ENCODE measurements at places on chromosomes 5 and 9.
A peak's percentile ranks its signal among the peaks of the same experiment; 100 is the strongest.

GRCh38 chr9:36865731-36866635 is 168.1 kb downstream of the PAX5 start:
- DNase-seq, result no peak

GRCh38 chr9:89812556-89813181 is 207.9 kb downstream of the GADD45G start:
- DNase-seq, result no peak

GRCh38 chr5:142053426-142054151 is 40.8 kb upstream of the GNPDA1 start:
- DNase-seq, result peak; percentile 45

DNA sequence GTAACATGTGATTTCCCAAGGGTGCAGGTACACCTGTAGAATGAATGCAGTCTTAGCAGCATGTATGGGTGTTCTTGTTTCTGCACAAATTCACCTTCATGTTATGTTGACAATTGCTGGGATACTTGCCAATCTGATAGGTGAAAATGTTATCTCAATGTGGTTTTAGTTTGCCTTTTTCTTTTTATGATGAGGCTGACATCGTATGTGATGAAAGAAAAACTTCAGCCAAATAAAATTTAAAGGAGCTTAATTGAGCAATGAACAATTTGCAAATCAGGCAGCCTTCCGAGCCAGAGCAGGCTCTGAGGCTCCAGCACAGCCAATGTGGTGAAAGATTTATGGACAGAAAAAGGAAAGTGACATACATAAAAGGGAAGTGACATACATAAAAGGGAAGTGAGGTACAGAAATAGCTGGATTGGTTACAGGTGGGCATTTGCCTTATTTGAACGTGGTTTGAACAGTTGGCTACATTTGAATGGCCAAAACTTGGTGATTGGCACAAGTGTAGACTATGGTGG is 10.5 kb downstream of the TAL2 start:
- no peak for DNase-seq

GRCh38 chr9:72691671-72692070 is 170.3 kb downstream of the TMC1 start:
- no peak for DNase-seq

DNA sequence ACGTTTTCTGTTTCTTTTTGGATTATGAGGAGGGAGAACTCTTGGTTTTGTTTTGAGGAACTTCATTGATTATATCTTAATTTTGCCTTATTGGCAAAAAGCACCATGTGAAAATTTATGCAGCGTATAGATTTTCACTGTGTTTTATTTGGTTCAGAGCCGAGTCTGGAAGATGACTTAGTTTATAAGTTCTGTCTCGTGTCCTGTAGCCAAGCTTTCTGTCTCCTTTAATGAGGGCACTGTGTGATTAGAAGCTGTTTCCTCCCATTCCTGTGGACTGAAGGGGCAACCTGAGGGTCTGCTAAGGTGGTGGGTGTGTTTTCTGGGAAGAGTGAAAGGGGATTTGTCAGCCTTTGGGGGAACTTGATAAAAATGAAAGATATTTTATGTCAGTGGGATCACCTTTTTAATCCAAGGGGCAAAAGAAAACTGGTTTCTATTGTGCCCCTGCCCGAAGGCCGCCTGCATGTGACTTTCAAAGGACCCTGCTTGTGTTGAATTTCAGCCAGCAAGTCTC is 262.1 kb downstream of the FANCC start:
- no peak for DNase-seq

GRCh38 chr5:150428106-150428876 is 15.6 kb upstream of the CD74 start:
- no peak for DNase-seq

GRCh38 chr5:83474161-83474796 is 2.7 kb downstream of the VCAN start:
- peak; percentile 64 for DNase-seq

DNA sequence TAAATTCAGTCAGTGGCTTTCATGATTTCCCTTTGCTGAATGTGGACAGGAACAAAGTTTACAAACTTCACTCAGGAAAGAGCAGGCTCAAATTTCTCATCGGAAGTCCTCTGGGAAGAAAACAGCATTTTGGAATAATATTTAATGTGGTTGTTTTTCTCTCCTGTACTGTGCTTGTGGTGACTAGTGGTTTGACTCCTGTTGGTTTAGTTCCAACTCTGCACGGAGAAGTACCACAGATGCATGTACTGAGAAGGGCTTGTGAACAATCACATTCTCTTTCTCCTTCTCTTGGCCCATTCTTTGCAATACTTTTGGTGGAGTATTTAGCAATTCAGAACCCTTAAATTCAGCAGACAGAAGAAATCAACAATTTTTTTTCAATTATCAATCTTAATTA is 13.3 kb downstream of the MPDZ start:
- DNase-seq, result no peak

DNA sequence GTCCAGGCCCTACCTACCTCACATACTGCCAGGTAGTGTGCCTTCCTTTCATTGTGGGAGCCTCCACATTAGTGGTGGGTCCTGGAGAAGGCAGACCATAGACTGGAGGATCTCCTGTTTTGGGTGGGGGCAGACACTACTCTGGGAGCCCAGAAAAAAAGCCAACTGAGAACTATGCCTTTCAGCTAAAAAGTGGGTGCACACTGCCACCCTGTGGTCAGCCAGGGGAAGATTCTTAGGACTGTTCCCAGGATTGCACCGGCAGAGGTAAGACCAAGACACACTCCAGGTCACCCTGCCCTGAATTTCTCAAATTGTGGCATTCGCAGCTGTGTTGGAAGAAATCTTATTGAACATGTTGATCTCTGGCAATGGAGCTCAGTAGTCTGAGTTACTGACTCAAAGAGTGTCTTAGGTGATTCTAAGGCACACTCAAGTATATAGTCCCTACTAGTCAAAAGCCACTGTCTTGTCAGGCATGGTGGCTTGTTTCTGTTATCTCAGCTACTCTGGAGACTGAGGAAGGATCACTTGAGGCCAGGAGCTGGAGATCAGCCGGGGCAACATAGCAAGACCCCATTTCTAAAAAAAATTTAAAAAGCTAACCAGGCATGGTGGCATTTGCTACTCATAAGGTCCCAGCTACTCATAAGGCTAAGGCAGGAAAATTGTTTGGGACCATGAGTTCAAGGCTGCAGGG is 3.6 kb downstream of the SIGMAR1 start:
- DNase-seq, result peak; percentile 83

DNA sequence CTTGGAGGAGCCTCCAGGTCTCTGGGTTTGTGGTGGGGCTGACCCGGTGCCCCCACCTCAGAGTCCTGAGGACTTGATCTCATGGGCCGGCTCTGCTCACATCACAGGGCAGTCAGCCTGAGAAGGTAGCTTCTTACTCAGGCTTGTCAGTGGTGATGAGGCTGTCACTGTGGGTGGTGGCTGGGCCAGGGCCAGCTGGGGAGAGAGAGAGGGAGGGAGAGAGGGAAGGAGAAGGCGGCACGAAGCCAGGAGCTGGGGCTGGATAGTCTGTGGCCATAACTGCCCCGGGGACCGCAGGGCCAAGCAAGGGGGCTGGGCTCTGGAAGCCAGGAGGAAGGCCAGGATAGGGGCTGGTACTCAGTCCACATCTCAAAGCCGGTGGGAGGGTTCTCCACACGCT is 6.5 kb downstream of the NTNG2 start:
- no peak for DNase-seq

DNA sequence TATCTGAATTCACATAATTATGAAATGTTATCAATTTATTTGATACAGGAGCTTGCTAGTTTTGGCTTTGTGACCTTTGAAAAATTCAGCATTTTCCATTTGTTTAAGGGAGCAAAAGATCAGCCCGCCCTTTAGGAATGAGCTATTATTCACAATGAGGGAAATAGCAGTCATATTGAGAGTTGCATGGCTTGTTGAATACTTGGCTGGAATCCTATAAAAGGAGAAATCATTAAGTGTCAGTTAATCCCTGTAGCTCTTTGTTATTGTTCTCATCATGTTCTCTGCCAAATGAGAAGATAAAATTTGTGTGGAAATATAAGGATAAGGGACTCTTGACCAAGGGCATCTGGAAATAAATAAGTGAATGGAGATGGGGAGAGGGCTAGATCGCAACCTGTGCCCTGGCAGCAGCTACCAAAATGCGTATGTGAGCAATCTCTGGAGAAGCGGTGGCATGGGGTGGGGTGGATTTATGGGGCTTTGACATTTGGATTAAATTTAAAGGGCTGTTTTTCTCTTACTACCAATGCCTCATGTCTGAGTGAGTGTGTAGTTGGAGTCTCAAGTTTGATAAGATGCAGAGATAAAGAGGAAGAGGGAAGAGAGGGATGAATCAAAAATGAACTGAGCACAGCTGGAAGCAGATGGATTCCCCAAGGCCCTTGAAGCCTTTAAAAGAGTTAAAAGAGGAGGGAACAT is 237.6 kb downstream of the NNT start:
- DNase-seq, result no peak

DNA sequence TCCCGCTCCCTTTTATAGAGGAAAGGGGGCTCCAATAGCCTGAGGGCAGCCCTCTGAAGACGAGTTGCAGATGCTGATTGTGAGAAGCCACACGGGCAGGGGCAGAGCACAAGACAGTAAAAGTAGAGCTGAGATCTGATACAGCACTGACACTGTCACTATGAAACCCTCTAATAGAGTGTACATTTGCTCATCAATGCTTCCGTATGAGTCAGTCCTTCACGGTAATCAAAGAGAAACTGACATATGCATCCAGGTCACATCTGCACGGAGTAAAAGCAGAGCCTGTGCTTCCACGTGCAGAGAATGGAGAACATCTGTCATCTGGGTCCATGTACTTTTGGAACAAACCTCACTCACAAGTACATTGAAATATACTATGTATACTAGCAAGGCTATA is 60.6 kb upstream of the TMEM215 start:
- peak; percentile 21 for DNase-seq

DNA sequence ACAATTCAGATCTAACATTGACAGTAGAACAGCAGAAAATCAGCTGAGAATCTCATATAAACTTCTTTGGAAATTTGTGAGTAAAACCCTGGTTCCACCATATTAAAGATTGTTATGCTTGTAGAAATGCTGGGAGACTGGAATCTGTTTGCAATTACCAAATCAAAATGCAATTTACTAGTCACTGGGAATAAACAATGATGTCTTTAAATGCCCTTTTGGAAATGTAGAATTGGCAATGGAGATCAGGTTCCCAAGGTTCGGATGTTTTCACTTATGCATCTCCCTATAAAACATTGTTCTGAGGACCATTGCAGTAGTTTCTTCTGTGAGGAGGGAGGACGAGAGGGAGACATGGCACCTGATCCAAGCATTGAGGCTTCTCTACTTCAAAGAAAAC is 384.4 kb downstream of the TMEM167A start:
- DNase-seq, result no peak

DNA sequence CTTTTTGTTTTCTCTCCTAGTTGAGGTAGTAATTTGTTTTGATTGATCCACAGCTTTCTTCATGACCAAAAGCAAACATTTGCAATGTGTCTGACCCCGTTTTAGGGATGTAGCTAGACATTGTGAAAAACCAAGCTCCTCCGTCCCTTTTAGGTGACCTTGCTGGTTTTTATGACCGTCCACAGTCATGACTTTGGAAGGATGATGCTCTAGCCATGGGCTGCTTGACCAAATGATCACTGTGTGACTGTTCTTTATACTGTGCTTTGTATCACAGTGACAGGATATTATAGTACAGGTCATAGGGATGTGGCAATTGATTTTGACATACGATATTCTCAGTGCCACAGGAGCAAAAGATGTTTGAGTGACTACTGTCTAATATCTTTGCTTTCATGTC is 54.4 kb downstream of the KCNN2 start:
- DNase-seq, result no peak

GRCh38 chr5:15376803-15377202 is 123.2 kb upstream of the FBXL7 start:
- no peak for DNase-seq

- DNase-seq, result peak; percentile 88
Observed at GRCh38 chr5:137105351-137106035, 393.6 kb downstream of the SPOCK1 start.

DNA sequence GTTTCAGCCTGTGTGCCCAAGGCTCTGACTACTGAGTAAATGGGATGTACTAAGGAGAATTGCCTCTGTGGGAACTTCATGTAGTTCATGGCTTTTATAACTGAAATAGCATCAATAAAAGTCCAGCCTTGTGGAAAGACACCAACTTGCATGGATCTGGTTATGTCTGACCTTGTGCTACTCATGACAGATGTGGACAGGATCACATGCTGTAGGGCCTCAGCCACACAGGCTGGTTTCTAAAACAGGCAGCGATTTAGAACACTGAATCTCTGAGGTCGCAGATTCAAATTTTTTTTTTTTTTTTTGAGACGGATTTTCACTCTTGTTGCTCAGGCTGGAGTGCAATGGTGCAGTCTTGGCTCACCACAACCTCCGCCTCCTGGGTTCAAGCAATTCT is 66.5 kb upstream of the SPIN1 start:
- no peak for DNase-seq

GRCh38 chr9:23829580-23830475 is 3.8 kb upstream of the ELAVL2 start:
- no peak for DNase-seq

Data from spinal cord (tissue), 10 donors.